ENCODE measurements at places on chromosomes 3 and 15.

DNA sequence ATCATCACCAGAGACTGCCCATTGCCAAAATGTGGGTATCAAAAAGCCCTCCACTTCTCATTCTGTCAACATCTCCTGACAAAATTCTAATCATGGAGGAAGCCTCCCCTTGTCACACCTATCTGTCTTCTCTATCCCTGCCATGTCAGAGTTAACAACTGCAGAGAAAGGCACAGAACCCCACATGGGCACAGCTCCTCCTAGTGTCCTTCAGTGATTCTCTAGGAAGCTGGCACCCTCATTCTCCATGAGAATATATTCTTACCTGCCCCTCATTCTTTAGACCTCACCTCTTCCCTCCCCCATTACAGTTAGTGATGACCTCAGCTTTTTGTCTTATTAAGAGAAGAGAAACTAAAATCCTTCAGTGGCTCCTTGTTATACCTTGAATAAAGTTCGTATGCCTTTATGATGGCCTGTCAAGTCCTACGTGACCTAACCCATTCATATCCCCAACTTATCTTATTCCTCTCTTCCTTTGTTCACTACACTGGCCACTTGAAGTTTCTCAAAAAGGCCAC is 44.6 kb downstream of the NME9 start:
- H3K27me3 ChIP-seq, result no peaks in the 10 kb centered on the region
- H3K4me1 ChIP-seq, result no peaks in the 10 kb centered on the region
- H3K4me3 ChIP-seq, result no peak overlapping the region
- H3K27ac ChIP-seq, result no peak overlapping the region

GRCh38 chr15:92492551-92493115 is 99.0 kb downstream of the ST8SIA2 start:
- no peaks in the 10 kb centered on the region for H3K4me1 ChIP-seq
- DNase-seq, result no peak
- H3K4me3 ChIP-seq, result no peak overlapping the region
- H3K27me3 ChIP-seq, result no peaks in the 10 kb centered on the region
- no peak overlapping the region for H3K27ac ChIP-seq
- H3K36me3 ChIP-seq, result no peaks in the 10 kb centered on the region

GRCh38 chr3:50519471-50520089 is 16.1 kb upstream of the CACNA2D2 start:
- no peaks in the 10 kb centered on the region for H3K36me3 ChIP-seq
- peaks cover 18% of the 10 kb centered on the region for H3K4me1 ChIP-seq
- H3K27ac ChIP-seq, result no peak overlapping the region
- no peak overlapping the region for H3K4me3 ChIP-seq
- peak; percentile 92 for DNase-seq

- no peaks in the 10 kb centered on the region for H3K4me1 ChIP-seq
- H3K36me3 ChIP-seq, result no peaks in the 10 kb centered on the region
- H3K27me3 ChIP-seq, result no peaks in the 10 kb centered on the region
- H3K4me3 ChIP-seq, result no peak overlapping the region
These were observed 426.1 kb upstream of the THBS1 start for GRCh38 chr15:39154776-39155175.

DNA sequence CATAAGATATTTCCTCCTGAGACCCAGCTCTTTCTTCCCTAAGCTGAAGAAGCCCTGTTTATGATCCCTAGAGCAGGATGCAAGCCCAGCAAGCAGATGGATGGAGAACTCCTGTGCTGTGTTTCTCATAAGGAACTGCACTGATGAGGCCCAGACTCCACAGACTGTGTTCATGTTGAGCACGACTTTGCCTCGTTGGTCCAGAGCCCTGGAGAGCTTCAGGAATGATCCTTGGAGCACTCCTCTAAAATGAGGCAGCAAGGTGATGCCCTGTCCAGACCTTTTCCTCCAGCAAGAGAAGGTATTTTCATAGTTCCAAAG is 83.8 kb downstream of the MYLK start:
- no peaks in the 10 kb centered on the region for H3K36me3 ChIP-seq
- no peaks in the 10 kb centered on the region for H3K27me3 ChIP-seq
- no peak overlapping the region for H3K4me3 ChIP-seq
- H3K4me1 ChIP-seq, result no peaks in the 10 kb centered on the region

DNA sequence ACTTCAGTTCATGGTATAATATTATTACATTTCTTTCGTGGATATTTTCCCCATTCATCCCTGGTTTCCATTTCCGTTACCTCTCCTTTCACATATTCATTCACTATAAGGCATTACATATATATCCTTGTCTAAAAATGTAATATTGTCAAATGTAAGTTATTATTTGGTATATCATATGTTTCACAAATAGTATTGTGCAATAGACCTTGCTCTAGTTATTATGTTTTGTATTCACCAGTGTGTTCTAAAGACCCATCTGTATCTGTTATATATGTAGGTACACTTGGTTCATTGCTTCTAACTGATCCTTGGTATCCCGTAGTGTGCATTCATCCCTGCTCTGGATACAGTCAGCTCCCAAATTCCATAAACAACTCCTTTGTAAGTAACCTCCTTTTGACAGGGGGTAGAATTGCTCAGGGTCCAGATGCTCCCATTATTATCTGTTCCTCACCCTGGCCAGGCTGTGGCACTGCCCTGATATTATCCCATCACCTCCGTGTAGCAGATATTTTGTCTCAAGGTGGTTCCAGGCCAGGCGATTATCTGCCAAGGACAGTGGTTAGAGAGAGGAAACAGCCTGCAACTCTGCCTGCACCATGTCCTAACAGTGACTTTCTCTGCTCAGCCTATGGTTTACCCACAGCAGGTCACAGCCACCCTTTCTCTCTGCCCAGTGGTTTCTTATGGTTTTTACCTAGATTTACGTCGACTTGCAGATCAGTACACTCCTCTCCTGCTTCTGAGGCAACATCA is 29.2 kb downstream of the PAQR9 start:
- no peak for DNase-seq
- H3K27me3 ChIP-seq, result no peaks in the 10 kb centered on the region
- H3K4me1 ChIP-seq, result peaks cover 6% of the 10 kb centered on the region
- no peaks in the 10 kb centered on the region for H3K36me3 ChIP-seq
- H3K4me3 ChIP-seq, result no peak overlapping the region

GRCh38 chr15:26772154-26773066 is at the start of gene GABRB3:
TSS of gene GABRB3 (minus strand) at chr15:26773066.
- no peak for DNase-seq
- peaks cover 16% of the 10 kb centered on the region for H3K4me1 ChIP-seq
- peak within 1 kb of the TSS; percentile 86 for H3K4me3 ChIP-seq
- H3K27me3 ChIP-seq, result no peaks in the 10 kb centered on the region

- H3K27ac ChIP-seq, result no peak overlapping the region
- H3K4me3 ChIP-seq, result no peak overlapping the region
- DNase-seq, result no peak
- no peaks in the 10 kb centered on the region for H3K4me1 ChIP-seq
- peaks cover 2% of the 10 kb centered on the region for H3K36me3 ChIP-seq
These were observed 60.0 kb upstream of the HES1 start for GRCh38 chr3:194075802-194076460.

- H3K27ac ChIP-seq, result no peak overlapping the region
- no peaks in the 10 kb centered on the region for H3K4me1 ChIP-seq
- no peak for DNase-seq
- H3K4me3 ChIP-seq, result no peak overlapping the region
- no peaks in the 10 kb centered on the region for H3K36me3 ChIP-seq
- no peaks in the 10 kb centered on the region for H3K27me3 ChIP-seq
These were observed 19.6 kb upstream of the CPOX start for GRCh38 chr3:98612996-98613517.

Measured in H9 (cell line).